ENCODE measurements at places on chromosomes 16 and 17.

DNA sequence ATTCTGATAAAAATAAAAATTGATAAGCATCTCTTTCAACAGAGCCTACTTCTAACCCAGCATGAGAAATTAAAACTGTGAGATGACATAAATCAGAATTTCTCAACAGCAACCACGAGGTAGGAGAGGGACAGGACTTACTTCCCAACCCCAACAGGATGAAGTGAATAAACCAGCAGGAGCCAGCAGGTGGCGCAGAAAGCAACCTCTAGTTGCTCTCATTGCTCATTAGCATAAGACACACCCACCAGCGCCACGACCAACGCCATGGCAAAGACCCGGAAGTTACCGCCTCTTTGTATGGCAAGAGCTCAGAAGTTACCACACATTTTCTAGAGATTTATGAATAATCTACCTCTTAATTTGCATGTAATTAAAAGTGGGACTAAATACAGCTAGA lies 189.4 kb upstream of the CDH8 start:
- DNase-seq, result peak; percentile 49

- peak; percentile 79 for DNase-seq
Measured at GRCh38 chr17:77440560-77440981, 299.8 kb downstream of the SEC14L1 start.

GRCh38 chr16:84746875-84747274 lies 47.1 kb downstream of the USP10 start:
- DNase-seq, result no peak

GRCh38 chr17:3976675-3977171 lies 12.5 kb upstream of the ATP2A3 start:
- peak; percentile 33 for DNase-seq

DNA sequence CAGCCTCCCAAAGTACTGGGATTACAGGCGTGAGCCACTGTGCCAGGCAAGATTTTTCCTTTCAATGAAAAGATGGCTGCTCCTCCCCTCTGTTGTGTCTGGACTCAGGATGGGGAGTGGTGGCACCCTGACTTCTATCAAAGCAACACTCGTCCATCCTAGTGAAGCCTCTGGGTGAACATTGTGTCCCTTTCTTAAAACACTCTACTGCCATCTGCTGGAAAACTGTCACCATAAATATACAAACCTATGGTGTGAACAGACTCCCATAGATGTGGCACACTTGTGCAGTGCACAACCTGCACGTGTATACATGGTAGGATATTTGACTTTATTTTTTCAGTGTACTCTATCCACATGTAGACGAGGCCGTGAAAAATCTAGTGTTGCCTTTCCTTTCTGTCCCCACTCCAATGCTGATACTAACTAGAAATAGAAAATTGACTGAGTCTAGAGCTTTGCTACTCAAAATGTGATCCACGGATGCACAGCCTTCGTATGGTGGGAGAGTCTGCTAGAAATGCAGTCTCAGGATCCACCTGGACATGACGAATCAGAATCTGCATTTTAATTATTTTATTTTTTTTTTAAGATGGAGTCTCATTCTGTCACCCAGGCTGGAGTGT lies 55.9 kb upstream of the PLCG2 start:
- DNase-seq, result peak; percentile 90

DNA sequence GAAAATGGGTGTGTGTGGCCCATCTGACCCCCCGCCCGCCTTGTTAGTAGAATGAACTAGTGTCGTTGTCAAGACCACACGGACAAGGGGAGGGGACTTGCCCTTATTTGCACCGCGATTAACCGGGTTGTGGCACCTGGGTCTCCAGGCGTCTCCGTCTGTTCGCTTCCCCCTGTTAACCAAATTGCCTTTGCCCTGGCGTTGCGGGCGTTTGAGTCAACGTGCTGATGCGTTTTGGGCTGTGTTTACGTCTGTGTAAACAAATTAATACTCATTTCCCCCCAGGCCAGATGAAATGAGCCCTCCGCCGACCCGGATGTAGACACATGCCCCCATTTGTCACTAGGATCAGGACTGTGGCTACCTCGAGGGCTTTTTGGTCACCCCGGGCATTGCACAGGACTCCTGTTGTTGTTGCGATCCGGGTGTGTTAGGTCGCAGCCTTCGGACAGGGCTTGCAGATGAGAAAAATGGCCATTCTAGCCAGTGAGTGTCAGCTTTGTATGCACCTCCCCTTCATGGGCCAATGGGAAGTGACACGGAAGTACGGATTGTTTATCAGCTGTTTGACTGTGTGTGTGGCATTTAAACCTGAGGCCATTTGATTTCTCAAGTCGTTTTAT lies 906 bp downstream of the RBL2 start:
- DNase-seq, result peak; percentile 95

- no peak for DNase-seq
Measured at GRCh38 chr17:5399767-5400166, 19.7 kb downstream of the NUP88 start.

- no peak for DNase-seq
Measured at GRCh38 chr17:29445844-29446243, 55.7 kb downstream of the TAOK1 start.

- DNase-seq, result no peak
Measured at GRCh38 chr16:31167315-31167714, 12.6 kb upstream of the FUS start.

DNA sequence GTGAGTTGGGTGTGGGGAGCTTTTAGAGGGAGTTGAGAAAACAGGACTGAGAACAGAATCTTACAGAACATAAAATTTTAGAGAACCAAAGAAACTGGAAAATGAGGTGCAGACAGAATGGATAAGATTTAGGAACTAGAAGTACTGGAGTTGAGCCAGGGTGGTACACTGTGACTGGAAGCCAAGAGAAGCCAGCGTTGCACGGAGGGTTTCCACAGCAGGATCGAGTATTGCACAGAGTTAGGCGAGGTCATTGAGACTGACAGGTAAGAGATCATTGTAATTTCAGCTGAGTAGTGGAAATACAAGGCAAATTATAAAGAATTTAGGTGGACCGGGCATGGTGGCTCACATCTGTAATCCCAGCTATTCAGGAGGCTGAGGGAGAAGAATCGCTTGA lies 6.6 kb downstream of the GSDMA start:
- DNase-seq, result no peak

DNA sequence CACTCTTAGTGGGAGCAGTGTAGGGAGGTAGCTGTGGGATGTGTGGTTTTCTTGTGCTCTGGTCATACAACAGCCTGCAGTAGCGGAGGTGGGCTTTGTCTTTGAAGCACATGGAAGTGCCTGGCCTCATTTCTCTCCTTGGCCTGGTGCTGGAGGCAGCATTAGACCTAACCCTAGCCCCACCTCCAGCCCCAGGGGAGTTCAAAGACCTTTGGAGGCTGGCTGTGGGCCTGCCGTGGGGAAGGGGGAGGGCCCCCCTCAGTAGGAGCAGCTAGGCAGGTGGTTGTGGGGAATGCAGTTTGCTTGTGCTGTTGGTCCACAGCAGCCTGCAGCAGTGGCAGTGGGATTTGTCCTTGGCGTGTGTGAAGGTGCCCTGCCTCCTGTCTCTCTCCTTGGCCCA lies 91.7 kb downstream of the BCAS3 start:
- DNase-seq, result no peak

- DNase-seq, result no peak
Measured at GRCh38 chr16:81779536-81780320, 637 bp downstream of the PLCG2 start.
